Right atrium auricular region (tissue), 2 donors: ENCODE measurements at places on chromosomes 5 and 9. TPM values are rescaled to one million over a fixed set of nuclear protein-coding genes. Genes with fewer than 3 reads are reported as not detected.

The STPG3 gene
- total RNA-seq, result not detected

The EGFL7 gene
- 120 TPM for total RNA-seq

The OR1J2 gene
- not detected for total RNA-seq

The SPATA31A3 gene
- total RNA-seq, result not detected

The DMRT3 gene
- total RNA-seq, result not detected

The SV2C gene
- total RNA-seq, result 0.15 TPM

DNA sequence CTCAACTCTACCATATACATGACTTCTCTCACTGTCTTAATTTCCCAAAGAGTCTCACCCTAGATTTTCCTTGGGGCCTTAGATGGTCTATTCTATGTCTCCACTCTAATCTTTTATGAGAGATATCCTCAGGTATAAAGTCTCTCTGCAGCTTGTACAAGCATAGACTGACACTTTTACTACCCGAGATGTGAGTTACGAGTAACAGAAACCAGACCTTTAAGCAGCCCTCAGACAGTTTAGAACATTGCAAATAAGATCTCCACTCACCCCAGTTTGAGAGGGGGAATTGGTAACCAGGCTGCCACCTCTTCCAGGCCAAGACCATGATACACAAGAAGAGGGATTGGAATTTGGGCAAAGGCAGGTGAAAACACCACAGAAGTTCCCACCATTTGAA, 542.5 kb downstream of the TLE4 start:
- H3K4me1 ChIP-seq, result no peaks in the 10 kb centered on the region
- no peak overlapping the region for H3K4me3 ChIP-seq
- no peaks in the 10 kb centered on the region for H3K36me3 ChIP-seq
- no peak for DNase-seq
- no peak overlapping the region for H3K27ac ChIP-seq
- no peaks in the 10 kb centered on the region for H3K27me3 ChIP-seq

DNA sequence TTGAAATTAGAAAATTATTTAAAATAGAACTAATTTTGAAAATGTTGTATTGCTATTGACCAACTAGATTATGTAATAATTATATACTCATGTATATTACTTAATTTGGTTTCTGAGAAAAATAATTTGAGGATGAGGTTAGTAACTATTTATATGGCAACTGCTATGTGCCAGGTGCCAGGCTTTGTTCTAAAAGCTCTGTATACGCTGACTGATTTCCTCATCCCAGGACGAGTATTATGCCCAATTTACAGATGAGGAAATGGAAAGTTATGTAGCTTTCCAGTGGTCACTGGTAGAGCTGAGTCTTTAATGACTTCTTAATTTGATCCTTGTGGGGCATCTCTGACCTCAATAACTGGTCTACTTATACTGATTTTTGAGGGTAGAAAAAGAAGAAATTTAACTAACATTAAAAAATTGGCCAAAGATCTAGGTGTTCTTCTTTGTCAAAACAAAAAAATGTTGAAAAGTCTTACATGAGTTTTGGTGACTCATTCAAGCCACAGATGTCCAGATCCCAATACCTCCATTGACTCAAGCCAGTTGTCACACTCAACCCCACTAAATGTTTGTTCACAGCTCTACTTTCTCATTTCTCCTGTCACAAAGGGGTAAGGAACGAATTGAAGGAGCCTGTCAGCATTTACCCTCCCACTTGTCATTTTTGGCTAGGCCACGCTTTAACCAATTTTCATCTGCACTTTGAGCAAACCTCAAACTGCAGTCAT, 228.1 kb upstream of the MEF2C start:
- no peak overlapping the region for H3K27ac ChIP-seq
- H3K36me3 ChIP-seq, result no peaks in the 10 kb centered on the region
- H3K27me3 ChIP-seq, result no peaks in the 10 kb centered on the region
- no peak overlapping the region for H3K4me3 ChIP-seq
- no peak for DNase-seq
- no peaks in the 10 kb centered on the region for H3K4me1 ChIP-seq

DNA sequence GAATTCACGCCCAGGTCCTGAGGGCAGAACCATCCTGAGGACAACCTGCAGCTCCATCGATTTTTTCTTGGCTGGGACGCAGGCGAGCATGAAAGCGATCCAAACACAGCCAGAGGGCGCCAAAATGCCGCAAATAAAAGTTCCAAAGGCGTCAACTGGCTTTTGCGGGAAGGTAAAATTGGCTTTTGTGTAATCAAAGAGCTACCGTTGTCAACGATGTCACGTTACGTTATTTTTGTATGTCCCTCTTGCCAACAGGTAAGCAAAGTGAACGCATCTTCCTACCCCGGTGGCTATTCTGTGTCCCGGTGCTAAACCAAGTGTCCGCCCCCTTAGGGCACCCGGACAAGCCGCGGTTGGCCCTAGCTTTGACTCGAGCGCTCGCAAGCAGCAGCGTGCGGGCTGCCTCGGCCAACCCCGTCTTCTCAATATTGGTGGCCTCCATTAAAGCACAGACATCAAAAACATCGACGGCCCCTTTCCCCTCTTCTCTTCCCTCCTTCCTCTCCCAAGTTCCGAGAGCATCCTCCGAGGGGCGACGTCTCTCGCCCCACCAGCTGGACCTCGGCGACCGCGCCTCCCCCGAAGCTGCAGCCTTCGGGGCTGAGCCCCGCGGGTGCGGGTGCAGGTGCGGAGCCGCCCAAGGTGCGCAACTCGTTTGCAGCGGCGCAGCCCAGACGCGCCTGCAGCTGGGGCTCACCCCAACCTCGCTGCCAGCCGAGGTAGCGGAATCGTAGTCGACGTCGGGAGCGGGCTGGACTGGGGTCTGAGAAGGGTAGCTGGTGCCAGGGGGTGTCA, 1.1 kb upstream of the BASP1 start:
- peak overlapping the region; percentile 53 for H3K4me3 ChIP-seq
- no peak overlapping the region for H3K27ac ChIP-seq
- H3K36me3 ChIP-seq, result no peaks in the 10 kb centered on the region

DNA sequence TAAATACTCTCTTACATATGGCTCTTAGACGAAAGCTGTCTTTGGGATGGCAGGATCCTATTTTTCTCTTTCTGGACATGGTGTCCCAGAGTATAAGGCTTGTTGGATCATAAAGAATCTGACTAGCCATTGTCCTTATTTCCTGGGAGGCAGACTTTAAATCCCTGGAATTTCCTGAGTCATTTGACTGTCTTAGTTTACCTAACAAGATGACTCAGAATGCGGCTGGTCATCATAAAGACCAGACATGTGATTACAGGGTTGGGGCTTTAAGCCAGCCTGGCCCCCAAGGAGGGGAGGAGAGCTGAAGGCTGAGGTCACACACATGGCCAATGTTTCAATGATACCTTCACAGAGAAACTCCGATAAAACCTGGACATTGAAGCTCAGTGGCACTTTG, 37.2 kb downstream of the FAM240B start:
- no peak overlapping the region for H3K27ac ChIP-seq
- peak; percentile 36 for DNase-seq
- H3K4me1 ChIP-seq, result no peaks in the 10 kb centered on the region

DNA sequence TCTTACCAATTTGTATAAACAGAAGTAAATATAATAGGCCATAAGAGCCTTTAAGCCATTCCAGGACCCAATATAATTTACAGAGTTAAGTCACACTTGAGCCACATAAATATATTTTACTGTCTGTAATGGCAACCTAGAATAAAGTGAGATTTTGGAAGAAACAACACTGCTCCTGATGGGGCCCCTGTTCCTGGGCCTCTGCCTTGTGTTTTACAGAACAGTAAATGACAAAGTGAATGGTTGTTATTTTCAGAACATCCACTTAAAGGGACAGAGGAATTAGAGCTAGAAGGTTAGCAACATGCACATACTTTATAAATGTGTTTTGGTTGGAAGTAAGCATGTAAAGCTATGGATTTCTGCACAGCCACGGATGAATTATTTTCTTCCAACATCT, 3.6 kb downstream of the PTGER4 start:
- peaks cover 39% of the 10 kb centered on the region for H3K4me1 ChIP-seq
- no peak overlapping the region for H3K4me3 ChIP-seq
- no peak for DNase-seq
- no peaks in the 10 kb centered on the region for H3K27me3 ChIP-seq
- H3K36me3 ChIP-seq, result no peaks in the 10 kb centered on the region

GRCh38 chr9:5957166-5957565, 58.3 kb downstream of the RANBP6 start:
- DNase-seq, result no peak
- no peaks in the 10 kb centered on the region for H3K27me3 ChIP-seq
- no peaks in the 10 kb centered on the region for H3K4me1 ChIP-seq

DNA sequence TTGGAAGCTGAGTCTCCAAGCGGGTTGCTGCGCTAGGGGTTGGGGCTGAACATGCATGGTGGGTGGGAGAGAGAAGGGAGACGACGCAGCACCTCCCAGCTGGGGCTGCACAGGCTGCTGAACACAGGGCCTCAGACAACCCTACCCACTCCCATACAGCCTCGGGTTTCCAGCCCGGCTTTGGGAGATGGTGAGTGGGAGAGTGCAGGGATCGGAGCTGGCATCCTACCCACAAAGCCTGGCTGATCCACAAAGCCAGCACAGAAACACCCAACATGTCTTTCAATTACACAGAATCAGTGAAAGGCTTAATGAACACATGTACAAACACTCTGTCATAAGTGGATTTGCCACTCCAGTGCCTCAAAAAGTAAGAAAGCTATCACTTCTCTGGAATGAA, 64.8 kb downstream of the NSG2 start:
- H3K4me3 ChIP-seq, result no peak overlapping the region
- no peaks in the 10 kb centered on the region for H3K4me1 ChIP-seq
- DNase-seq, result no peak
- H3K27me3 ChIP-seq, result no peaks in the 10 kb centered on the region
- no peak overlapping the region for H3K27ac ChIP-seq
- no peaks in the 10 kb centered on the region for H3K36me3 ChIP-seq

- no peak for DNase-seq
- no peak overlapping the region for H3K27ac ChIP-seq
- no peaks in the 10 kb centered on the region for H3K36me3 ChIP-seq
- H3K4me1 ChIP-seq, result peaks cover 88% of the 10 kb centered on the region
- no peaks in the 10 kb centered on the region for H3K27me3 ChIP-seq
- H3K4me3 ChIP-seq, result no peak overlapping the region
Measured at GRCh38 chr5:154779105-154779504, 23.9 kb downstream of the LARP1 start.

DNA sequence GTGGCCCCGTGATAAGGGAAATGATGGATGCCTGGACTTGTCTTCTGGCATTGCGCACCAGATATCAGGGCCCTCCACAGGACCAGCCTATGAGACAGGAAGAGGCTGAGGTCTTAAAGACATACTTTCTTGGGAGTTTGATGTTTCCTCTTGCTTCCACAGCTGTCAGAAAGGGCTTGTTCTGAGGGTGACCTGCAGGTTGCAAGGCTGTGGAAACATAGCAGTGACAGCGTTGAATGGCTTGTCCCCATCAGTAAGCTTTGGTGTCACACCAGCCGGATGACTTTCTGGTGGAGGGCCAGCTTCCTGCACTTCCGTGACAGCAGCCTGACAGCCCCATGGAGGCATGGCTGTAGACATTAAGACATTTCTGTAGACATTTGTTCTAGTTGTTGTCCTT, 143.2 kb downstream of the C9orf152 start:
- H3K4me3 ChIP-seq, result no peak overlapping the region
- no peaks in the 10 kb centered on the region for H3K36me3 ChIP-seq
- no peaks in the 10 kb centered on the region for H3K27me3 ChIP-seq
- H3K4me1 ChIP-seq, result no peaks in the 10 kb centered on the region

- no peaks in the 10 kb centered on the region for H3K4me1 ChIP-seq
- H3K4me3 ChIP-seq, result no peak overlapping the region
- no peaks in the 10 kb centered on the region for H3K27me3 ChIP-seq
Measured at GRCh38 chr5:2333291-2333690, 418.2 kb downstream of the IRX2 start.

- no peak overlapping the region for H3K27ac ChIP-seq
- no peaks in the 10 kb centered on the region for H3K4me1 ChIP-seq
- DNase-seq, result no peak
- H3K36me3 ChIP-seq, result no peaks in the 10 kb centered on the region
- H3K4me3 ChIP-seq, result no peak overlapping the region
Measured at GRCh38 chr5:41793141-41793770, 77.0 kb downstream of the OXCT1 start.

- H3K4me1 ChIP-seq, result peaks cover 39% of the 10 kb centered on the region
- H3K27ac ChIP-seq, result peak overlapping the region; percentile 15
- no peak overlapping the region for H3K4me3 ChIP-seq
- H3K27me3 ChIP-seq, result no peaks in the 10 kb centered on the region
- no peaks in the 10 kb centered on the region for H3K36me3 ChIP-seq
Measured at GRCh38 chr9:114216081-114216480, 60.7 kb downstream of the COL27A1 start.

DNA sequence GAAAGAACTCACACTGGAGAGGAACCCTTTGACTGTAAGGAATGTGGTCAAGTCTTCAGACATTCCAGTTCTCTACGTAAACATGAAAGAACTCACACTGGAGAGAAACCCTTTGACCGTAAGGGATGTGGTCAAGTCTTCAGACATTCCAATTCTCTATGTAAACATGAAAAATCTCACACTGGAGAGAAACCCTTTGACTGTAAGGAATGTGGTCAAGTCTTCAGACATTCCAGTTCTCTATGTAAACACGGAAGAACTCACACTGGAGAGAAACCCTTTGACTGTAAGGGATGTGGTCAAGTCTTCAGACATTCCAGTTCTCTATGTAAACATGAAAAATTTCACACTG, 32.6 kb downstream of the MAPK9 start:
- no peaks in the 10 kb centered on the region for H3K4me1 ChIP-seq
- peaks cover 93% of the 10 kb centered on the region for H3K36me3 ChIP-seq
- no peaks in the 10 kb centered on the region for H3K27me3 ChIP-seq

GRCh38 chr5:169415948-169416347, 115.0 kb upstream of the SLIT3 start:
- no peak overlapping the region for H3K27ac ChIP-seq
- no peaks in the 10 kb centered on the region for H3K36me3 ChIP-seq
- no peak for DNase-seq

GRCh38 chr5:137218896-137219295, 280.2 kb downstream of the SPOCK1 start:
- H3K4me1 ChIP-seq, result no peaks in the 10 kb centered on the region
- no peak overlapping the region for H3K4me3 ChIP-seq
- H3K27me3 ChIP-seq, result no peaks in the 10 kb centered on the region
- no peaks in the 10 kb centered on the region for H3K36me3 ChIP-seq
- H3K27ac ChIP-seq, result no peak overlapping the region

DNA sequence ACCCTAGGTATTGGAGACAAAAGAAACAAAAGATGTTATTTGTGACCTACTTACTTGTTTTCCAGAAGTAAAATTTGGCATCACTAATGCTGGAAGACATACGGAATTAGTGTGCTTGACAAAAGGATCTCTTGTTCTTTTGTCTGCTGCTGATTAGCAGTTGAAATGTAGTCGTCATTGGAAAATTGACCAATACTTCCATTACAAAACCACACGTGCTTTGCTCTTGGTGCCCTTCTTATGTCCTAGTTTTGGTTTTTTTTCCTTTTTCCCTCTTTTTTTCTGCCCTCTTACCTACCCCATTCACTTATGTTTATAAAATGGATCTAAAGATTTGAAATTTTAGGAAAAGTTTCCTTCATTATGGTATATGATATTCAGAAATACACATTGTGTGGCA, 197.4 kb downstream of the FER start:
- no peaks in the 10 kb centered on the region for H3K27me3 ChIP-seq
- H3K4me3 ChIP-seq, result no peak overlapping the region
- no peaks in the 10 kb centered on the region for H3K4me1 ChIP-seq
- no peak for DNase-seq
- no peaks in the 10 kb centered on the region for H3K36me3 ChIP-seq
- no peak overlapping the region for H3K27ac ChIP-seq

GRCh38 chr5:111548348-111548950, 36.1 kb upstream of the STARD4 start:
- no peak overlapping the region for H3K4me3 ChIP-seq
- DNase-seq, result no peak
- peaks cover 29% of the 10 kb centered on the region for H3K4me1 ChIP-seq
- H3K36me3 ChIP-seq, result no peaks in the 10 kb centered on the region
- H3K27ac ChIP-seq, result no peak overlapping the region
- no peaks in the 10 kb centered on the region for H3K27me3 ChIP-seq

GRCh38 chr5:33441241-33442177, 744 bp downstream of the TARS1 start:
- H3K27me3 ChIP-seq, result no peaks in the 10 kb centered on the region
- peaks cover 42% of the 10 kb centered on the region for H3K4me1 ChIP-seq
- H3K27ac ChIP-seq, result peak overlapping the region; percentile 93
